ENCODE measurements at places on chromosomes 1 and 21.

- DNase-seq = no peak
Observed at GRCh38 chr1:203325026-203325417, 19.7 kb downstream of the BTG2 start.

DNA sequence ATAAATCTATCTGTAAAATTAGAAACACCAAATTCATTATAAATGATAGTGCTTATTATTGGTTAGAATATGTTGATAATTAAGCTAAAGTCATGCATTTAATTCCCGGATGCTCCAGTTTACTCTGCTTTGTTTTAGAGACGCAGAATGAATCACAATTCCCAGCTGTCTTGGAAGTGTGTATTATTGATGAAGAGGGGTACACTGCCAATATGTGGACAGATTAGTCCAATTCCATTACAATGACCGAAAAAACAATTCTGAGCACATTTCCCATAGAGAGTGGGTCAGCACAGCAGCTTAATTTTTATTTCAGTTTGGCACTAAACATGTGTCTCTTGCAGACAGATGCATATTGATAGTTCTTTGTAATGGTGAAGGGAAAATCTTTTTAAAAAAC is 146.7 kb downstream of the KCNT2 start:
- no peak for DNase-seq

DNA sequence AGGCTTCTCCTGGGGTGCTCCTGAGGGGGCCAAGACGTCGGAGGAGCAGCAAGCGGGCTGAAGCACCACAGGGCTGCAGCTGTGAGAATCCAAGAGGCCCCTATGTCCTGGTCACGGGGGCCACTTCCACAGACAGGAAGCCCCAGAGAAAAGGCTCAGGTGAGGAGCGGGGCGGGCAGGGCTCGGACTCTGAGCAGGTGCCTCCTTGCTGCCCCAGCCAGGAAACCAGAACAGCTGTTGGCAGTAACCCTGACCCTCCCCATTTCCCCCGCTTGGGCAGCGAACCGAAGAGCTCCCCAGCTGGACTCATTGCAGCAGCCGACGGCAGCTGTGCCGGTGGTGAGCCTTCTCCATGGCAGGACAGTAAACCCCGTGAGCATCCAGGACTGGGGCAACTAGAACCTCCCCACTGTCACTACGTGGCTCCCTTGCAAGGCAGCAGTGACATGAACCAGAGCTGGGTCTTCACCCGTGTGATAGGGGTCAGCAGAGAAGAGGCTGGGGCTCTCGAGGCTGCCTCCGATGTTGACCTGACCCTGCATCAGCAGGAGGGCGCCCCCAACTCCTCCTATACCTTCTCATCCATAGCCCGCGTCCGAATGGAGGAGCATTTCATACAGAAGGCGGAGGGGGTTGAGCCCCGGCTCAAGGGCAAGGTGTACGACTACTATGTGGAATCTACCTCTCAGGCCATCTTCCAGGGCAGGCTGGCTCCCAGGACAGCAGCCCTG is 625 bp downstream of the KLHDC7A start:
- DNase-seq = no peak

DNA sequence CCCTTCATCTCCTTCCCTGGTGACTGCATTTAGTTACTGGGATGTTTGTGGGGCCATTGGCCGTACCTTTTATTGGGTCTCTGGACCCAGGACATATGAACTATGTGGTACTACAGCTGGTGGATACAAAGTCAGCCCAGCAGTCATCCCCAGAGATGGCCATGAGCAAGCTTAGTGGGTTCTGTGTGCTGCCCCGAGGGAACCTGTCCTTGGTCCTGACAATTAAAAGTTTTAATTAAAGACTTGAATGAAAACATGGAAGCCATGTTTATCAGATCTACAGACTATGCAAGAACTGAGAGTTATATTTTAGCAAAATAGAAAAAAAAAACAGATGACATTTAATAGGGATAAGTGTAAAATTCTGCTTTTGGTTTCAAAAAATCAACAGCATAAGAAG is 2.8 kb upstream of the NES start:
- no peak for DNase-seq

GRCh38 chr1:197771386-197771785 is 3.9 kb downstream of the DENND1B start:
- no peak for DNase-seq

DNA sequence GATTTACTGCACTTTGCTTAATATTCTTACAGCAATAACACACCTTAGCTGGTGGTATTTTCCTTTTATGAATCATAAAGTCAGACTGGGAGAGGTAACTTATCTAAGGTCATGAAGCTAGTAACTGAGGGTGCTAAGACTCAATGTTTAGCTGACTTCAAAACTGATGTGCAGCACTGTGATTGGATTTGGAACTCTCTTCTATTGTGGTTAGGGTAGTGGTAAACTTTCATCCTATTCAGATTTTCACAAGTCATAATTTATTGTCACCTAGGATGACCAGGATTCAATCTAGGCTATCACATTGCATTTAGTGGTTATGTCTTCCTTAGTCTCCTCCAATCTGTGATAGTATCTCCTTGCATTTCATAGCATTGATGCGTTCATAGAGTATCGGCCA is 18.9 kb downstream of the EPB41 start:
- DNase-seq = no peak

- no peak for DNase-seq
Observed at GRCh38 chr1:40925834-40926410, 53.6 kb upstream of the CTPS1 start.

DNA sequence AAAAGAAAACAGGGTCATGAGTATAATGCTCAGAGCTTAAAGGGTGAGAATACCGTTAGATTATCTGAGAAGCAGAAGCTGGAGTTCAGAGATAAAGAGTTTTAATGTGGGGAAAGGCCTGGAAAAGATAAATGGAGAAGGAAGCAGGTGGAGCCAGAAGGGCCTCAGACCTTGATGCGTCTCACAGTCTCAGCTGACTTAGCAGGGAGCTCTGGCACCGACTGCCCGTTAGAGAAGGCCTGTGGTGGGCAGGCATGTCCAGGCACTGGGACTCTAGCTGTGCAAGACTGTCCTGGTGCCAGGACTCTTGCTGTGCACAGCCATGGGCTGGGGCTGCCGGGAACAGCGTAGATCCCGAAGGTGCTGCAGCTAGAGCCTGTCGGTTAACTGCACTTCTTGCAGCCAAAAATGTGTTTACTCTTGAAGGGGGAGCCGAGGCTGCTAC is 3.8 kb upstream of the SLAMF9 start:
- DNase-seq = no peak

DNA sequence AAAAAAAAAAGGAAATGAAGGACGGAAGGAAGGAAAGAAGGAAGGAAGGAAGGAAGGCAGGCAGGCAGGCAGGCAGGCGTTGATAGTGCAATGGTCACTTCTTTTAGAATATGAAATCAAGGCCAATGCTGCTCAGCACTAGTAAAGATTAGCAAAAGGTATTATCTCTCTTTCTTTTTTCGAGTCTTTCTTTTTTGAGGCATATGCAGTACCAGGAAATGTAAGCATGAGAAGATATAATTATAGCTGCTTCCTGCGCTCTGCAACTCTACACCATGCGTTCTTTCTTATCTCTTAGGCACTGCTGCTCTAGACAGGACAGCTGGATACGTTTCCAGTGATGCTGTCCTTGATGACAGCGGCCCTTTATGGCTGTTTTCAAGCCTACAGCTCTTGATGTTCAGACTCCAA is 1512.5 kb upstream of the B3GALT2 start:
- DNase-seq = no peak

DNA sequence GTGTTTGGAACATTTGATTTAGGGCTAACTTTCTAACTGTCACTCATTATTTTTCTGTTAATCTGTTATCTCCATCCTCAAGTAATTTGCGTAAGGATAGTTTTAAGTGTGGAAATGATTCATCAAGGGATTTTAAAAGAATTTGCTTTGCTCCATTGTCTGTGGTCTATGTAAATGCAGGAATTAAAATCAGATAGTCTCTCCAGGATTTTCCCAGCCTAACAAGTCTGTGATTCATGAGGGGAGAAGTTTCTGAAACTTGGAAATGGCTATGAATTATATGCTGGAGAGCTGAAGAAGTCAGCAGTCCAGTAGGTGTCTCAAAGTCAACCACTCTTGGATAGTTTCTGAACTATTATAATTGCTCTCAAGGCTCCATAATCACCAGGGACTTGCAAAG is 264.5 kb downstream of the MRPL39 start:
- no peak for DNase-seq

GRCh38 chr1:224092111-224092510 is 21.8 kb upstream of the FBXO28 start:
- no peak for DNase-seq

DNA sequence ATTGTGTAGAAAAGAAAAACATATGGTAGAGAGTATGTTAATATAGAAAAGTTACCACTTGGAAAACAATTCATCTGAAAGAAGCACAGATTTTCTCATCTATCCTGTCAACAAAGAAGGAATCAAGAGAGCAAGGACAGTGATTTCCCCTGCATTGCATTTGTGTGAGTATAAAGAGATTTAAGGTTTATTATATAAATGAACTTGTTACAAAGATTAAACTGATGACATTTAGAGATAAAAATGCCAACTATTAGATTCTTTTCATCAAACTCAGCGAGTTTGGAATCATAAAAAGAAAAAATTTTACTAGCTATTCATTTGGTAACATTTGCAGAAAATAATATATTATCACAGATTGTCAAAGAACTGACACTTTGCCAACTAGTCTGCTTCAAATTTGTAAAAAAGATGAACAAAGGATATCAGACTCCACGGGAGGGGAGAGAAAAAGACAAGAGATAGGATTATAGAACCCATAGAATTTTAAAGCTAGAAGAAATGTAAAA is at the start of gene RGS21:
Gene RGS21, plus strand, starts transcription at position 51 of the 509 bp plus-strand sequence. CDS start 26,045 bp downstream, outside the sequence.
- no peak for DNase-seq

GRCh38 chr1:171582589-171582988 is 39.5 kb upstream of the MYOCOS start:
- no peak for DNase-seq

DNA sequence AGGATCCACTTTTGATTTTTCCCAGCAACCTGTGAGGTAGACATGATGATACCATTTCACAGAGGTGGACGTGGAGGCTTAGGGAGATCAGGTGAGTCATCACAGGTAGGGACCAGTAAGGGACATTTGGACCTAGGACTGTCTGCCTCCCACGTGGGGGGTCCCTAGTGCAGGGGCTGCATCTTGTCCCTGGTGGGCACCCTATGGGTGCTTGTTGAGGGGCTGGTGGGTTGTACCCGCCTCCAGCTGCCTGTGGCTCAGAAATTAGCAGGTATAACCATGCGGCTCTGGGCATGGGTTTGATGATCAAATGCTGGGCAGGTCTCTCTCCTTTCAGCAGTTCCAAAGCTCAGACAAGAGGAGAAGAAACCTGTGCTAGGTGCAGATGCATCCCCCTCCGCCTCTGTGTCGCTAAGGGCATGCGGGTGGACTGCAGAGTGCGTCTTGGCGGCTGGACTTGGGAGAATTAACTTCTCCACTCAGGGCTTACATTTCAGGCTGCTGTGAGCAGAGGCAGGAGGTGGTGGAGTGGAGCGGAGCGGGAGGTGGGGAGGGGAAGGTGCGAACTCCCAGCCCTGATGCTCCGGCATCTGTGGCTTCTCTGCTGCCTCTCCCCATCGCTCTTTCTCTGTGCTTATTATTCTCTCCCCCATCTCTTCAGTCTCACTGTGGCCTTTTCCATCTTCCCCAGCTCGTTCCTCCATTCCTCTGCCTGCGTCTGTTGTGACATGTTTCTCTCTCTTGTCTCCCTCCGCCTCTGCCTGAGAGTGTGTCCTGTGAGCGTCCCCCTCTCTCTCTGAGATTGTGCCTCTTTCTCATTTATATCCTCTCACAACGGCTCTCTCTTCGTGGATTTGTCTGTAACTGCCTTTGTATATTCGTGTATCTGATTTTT is 146.8 kb downstream of the PTPRU start:
- no peak for DNase-seq

DNA sequence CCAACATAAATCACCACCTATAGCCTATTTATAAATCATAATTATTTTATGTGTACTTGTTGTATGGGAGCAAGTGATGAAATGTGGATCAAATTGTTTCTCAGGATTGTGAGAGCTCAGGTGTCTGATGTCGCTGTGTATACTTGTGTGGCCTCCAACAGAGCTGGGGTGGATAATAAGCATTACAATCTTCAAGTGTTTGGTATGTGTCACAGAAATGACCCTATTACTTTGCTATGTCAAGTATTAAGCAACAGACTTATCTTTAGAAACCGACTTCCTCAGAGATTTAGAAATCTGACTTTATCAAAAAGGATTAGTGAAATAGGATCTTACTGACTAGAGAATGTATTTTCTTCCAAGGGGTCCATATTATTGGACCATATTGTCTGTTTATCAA is 280.9 kb downstream of the TPR start:
- no peak for DNase-seq

DNA sequence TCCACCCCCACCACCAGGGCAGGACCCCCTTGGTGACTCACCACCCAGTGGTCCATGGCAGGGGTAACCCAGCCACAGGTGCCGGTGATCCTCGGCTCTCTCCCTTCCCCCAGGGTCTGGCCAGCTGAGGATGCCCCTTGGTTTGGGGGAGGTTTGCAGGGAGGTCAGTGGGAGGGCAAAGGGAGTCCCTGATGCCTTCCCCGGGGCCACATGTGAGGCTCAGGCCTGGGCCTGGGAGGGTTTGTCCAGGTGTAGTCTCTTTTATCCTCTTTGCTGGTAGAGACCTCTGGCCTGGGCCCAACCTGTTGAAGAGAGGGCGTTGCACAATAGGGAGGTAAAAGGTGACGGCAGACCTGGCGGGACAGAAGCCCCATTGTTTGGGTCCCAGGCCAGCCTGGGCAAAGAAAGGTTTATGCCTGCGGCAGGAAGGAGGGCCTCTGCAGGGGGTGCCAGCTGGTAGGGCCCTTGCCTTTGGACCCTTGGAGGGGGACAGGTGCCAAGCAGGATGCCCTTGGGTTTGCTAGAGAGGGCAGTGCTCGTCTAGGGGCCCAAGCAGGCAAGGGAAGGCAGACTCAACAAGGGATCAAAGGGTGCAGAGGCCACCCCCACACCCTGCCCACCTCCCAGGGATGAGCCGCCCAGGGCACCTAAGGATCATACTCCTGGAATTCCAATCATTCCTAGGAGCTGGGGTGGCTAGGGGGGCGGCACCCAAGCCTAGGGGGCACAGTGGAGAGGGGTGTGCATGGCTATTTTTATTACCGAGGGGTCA is 760 bp upstream of the TINAGL1 start:
- no peak for DNase-seq

GRCh38 chr1:40423951-40424618 is 26.2 kb upstream of the ZFP69B start:
- DNase-seq = no peak

- DNase-seq = no peak
Observed at GRCh38 chr1:44677201-44677766, 2.8 kb downstream of the ARMH1 start.

All from activated CD8-positive, alpha-beta memory T cell treated with anti-CD3 and anti-CD28 coated beads for 1 hour (primary cell).